ENCODE measurements at places on chromosomes 5 and 9.

DNA sequence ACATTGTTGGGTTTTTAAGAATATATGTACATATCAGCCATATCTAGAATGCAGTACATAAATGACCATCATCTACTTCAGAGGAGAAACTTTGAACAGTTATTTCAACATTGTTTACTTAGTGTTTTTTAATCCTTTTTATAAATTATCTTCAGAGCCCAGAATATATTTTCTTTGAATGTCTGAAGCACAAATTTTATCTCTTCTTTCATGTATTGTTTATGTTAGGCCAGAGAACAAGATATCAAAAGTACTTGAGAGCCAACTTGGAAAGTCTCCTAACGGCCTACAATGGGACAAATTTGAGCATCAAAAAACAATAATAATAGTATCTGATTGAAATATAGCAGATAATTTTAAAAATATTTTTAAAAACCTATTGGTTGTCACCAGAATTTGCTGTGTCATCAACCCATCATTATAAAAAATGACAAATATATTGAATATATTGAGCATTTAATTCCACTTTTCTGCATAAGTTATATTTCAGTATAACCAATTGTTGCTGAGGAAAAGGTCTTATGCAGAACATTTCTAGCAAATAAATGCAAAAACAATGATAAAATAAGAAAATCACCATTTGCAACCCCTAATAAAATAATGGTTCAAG lies 67.5 kb upstream of the CCNG1 start:
- no peak for DNase-seq

GRCh38 chr5:79423296-79423695 lies 90.6 kb downstream of the HOMER1 start:
- no peak for DNase-seq

- no peak for DNase-seq
These were observed 277.2 kb downstream of the SPOCK1 start for GRCh38 chr5:137221943-137222342.

DNA sequence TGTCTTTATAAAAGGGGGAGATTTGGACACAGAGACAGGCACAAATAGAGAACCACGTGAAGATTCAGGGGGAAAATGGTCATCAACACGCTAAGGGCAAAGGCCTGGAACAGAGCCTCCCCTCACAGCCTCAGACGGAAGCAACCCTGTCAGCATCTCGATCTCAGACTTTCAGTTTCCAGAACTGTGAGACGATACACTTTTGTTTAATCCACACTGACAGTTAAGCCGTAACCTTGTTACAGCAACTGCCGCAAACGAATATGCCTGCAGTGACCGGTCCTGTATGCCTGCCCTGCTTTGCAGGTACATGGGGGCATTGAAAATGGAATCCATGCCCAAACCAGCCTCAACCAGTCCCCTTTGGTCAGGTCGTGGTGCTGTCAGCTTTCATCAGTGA lies 139.5 kb downstream of the ATPSCKMT start:
- DNase-seq = no peak

GRCh38 chr5:75335952-75336614 lies 937 bp upstream of the HMGCR start:
- DNase-seq = peak; percentile 67

- DNase-seq = peak; percentile 92
These were observed 56.7 kb downstream of the PCDH1 start for GRCh38 chr5:141821430-141821925.
